SJCRH30 (cell line): ENCODE measurements at places on chromosomes 2 and 18. TPM values are rescaled to one million over a fixed set of nuclear protein-coding genes. Genes with fewer than 3 reads are reported as not detected.

DAPL1 gene
- not detected in 2 replicates for total RNA-seq

ACYP2 gene
- 4.6 and 7.0 TPM in 2 replicates for total RNA-seq

- no peaks in the 10 kb centered on the region for H3K27me3 ChIP-seq
- H3K36me3 ChIP-seq = no peaks in the 10 kb centered on the region
- H3K4me1 ChIP-seq = no peaks in the 10 kb centered on the region
- H3K4me3 ChIP-seq = no peak overlapping the region
- DNase-seq = no peak
These were observed 1348.0 kb upstream of the PIK3C3 start for GRCh38 chr18:40606996-40607395.

DNA sequence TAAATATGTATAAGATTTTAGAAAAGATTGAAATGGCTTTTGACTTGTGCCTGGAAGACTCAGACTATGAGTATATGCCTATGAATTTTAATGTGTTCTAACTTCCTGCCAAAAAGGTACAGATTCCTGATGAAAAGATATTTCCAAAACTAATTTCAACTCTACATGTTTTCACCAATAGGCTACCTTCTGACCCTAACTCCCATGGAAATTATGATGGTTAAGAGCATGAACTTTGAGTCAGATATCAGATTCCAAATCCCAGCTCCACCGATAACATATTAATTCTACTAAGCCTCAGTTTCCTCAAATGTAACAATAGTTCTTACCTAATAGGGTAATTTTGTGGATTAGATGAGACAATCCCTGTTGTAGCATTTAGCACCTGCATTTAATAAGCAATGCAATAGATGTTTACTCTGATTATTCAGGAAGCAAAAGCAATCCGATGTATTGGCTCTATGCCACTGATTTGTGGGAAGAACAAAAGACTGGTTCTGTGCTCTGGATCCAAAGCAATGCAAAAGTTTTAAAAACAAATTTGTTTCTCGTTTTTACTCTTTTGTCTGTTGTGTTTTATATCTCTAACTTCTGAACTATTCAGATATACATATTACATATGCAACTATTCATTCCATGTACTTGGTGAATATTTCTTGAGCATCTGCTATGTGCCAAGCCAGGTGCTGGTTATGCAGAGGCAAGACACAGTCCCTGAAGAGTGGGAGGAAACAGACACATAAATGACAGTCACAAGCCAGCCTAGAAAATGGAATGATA, 115.4 kb downstream of the GATA6 start:
- H3K27ac ChIP-seq = no peak overlapping the region
- H3K36me3 ChIP-seq = no peaks in the 10 kb centered on the region
- H3K4me1 ChIP-seq = no peaks in the 10 kb centered on the region
- DNase-seq = no peak
